ENCODE measurements at places on chromosomes 1 and 21.

- DNase-seq, result peak; percentile 36
Observed at GRCh38 chr1:159854116-159854692, 8.3 kb downstream of the VSIG8 start.

GRCh38 chr1:14738647-14739046 is 140.2 kb downstream of the KAZN start:
- DNase-seq, result no peak

DNA sequence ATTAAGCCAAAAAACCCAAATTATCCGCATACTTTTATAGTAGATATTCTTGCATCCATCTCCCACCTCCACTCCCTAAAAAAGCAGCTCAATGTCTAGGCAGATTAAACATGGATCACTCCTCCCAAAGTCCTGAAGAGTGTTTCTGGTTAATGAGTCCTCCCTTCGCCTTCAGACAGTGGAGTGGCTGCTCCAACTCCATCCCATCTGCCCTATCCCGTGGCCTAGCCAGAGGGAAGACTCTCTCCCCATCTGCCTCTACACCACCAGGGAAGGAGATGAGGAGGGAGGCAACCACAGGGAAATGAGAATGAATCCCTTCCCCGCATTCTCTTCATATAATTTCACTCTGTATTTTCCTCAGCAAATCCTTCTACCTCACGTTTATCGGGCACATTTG is 103.8 kb downstream of the SLC45A1 start:
- no peak for DNase-seq

DNA sequence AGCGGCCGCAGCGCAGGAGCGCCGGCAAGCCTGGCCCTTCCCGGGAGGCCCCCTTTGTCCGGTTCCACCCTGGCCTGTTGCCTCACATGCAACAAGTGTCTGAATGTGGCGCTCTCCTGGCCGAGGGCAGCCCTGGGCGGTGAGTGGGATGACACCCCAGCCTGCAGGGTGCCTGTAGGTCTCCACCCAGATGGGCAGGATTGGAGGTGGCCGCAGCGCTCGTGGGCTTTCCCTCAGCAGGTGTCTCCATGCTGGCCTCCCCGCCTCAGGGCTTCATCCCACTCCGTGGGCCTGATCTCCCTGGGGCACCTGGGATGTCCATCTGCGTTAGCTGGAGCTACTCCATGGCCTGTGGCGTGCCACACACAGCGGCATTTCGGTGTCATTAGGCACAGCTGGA is 1.5 kb downstream of the MIB2 start:
- no peak for DNase-seq

DNA sequence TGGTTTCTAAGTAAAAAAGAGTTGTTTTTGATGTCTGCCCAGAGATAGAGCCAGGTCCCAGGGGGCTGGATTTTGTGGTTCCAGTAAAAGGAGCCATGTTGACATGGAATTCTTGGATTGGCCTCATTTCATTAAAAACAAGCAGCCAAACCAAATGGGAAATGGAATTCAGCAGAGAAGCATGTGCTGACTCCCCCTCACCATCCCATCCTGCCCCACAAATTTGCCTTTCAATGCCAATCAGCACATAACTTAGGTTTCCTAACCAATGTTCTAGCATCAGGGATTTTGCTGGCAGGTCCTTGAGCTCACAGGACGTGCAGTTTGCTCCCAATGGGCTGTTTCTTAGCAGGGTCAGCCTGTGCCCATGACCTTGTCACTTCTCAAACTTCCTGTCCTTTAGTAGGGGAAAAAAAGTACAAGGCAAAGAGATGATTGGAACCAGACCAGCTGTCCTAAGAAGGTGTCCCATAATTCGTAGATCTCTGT is 101.5 kb upstream of the GADD45A start:
- no peak for DNase-seq

DNA sequence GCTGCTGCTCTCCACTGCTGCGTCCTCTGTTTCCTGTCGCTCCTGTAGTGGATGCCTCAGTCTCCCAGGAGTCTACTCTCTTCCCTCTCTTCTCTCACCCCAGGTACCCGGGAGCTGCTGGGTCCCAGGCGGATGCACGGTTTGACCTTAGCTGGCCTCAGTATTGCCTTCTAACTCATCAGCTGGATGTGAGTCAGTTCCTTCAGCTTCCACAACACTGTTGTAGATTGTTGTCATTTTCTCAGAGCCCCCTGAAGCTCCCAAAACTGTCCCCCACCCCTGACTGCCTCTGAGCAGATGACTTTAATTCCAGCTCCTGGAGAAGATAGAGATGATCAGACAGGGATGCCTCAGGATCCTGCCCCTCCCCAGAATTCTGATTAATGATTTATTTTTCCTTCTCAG is 7.2 kb downstream of the CNIH3 start:
- DNase-seq, result no peak

DNA sequence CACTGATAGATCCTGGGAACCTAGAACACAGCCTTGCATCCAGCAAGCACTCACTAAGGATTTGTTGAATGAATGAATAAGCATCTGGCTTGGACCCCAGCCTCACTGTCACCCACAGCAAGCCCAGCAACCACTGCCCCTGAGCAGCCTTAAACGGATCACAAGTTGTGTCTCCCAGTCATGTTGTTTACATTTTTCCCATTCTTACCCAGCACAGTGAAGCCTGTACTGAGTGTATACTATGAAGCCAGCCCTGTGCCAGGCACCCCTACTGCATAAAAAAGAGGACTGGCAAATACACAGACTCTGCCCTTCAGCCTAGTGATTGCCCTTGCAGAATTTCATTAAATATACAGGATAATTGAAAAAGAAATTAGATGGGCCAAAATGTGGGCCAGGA is 30.2 kb downstream of the RRAGC start:
- no peak for DNase-seq

- DNase-seq, result peak; percentile 63
Observed at GRCh38 chr1:220527908-220528678, at the start of gene MARK1. Gene MARK1, plus strand, starts transcription at chr1:220528136. Its CDS starts 687 bp downstream, at chr1:220528823.

DNA sequence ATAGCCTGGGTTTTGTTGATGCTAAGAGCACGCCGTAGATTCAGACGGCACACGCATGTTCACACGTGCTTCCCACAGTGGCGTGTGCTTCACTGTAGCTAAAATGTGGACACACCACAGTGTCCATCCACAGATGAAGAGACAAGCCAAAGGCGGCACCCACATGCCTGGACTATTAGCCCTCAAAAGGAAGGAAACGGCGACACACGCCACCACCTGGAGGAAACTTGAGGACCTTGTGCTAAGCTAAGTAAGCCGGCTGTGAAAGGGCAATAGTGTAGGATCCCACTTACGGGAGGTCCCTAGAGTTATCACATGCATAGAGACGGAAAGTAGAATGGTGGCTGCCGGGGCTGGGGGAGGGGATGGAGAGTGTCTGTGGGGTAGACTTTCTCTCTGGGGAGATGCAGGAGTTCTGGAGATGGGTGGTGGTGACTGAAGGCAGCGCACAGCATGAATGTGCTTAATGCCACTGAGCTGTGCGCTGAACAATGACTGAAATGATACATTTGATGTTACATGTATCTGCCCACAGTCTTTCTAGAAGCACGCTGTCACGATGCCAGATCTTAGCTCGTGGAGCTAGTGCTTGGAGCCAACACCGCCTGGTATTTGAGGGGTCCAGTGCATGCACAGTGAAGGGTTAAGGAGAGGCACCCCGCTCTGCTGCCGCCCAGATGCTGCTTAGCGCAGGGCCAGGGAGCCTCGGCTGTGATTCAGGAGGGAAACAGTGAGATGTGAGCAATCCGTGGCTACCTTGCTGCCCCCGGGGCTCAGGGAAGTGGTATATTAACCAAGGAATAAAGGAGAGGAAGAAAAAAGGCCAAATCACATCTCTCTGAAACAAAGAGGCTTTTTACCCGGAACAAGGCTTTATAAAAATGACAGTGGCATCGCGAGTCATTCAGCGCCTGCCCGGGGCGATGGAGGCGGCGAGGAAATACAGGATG is 103.7 kb downstream of the PRDM16 start:
- DNase-seq, result no peak

GRCh38 chr1:6599141-6599975 is 3.3 kb downstream of the KLHL21 start:
- no peak for DNase-seq

DNA sequence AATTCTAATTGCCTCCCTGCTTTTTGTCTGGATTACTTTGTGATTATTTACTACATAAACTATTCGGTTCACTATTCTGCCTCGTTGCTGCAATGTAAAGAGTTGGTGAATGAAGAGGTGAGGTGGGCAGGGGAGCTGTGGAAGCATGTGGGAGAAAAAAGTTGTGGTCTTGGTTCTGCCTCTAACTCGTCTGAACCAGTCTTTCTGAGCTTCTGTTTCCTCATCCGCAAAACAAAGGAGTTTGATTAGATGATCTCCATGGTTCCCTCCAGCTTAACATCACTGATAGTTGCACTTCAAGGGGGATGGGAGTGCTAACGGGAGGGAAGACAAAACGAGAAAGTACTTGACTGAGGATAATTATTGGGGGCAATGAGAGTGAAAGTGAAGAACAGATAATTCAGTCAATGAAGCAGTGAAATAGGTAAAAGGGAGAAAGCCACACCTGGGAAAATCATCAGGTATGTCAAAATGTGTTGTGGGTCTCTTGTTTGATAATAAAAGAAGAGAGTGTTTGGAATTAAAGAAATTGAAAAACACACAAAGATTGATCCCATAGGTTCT is 26.2 kb upstream of the UHMK1 start:
- DNase-seq, result no peak

DNA sequence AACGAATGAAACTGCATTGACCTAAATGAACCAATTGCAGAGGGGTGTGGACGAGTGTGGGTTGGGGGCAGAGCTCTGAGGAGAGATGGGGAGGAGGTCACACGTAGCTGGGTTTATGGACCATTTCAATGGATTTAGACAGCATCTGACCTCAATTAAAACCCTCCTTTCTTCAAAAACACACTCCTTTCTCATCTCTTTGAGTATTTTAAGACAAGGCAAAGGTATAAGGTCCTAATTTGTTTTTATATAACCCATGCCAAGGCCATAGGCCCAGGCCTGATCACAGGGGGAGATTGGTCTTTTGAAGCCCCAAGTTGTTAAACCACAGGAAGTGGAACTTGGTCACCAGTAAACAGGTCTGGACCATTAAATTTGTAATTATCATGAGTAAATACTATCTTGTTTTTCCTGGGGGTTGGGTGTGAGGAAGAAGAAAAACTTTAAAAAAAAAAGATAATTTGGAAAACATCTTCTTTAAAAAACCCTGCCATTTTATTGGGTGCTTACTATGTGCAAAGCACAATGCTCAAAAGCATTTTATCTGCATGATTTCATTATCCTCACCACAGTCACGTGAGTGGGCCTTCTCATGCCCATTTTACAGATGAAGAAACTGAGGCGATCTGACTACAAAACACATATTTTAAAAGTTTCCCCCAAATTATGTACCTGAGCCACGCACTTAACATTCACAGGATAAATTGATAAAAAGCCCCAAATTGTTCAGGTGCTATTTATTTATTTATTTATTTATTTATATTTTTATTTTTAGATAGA is 8.9 kb upstream of the INAVA start:
- DNase-seq, result no peak

- no peak for DNase-seq
Observed at GRCh38 chr1:69913977-69914376, 291.4 kb downstream of the LRRC40 start.

- DNase-seq, result no peak
Observed at GRCh38 chr1:23964235-23964668, 4.6 kb downstream of the PNRC2 start.

DNA sequence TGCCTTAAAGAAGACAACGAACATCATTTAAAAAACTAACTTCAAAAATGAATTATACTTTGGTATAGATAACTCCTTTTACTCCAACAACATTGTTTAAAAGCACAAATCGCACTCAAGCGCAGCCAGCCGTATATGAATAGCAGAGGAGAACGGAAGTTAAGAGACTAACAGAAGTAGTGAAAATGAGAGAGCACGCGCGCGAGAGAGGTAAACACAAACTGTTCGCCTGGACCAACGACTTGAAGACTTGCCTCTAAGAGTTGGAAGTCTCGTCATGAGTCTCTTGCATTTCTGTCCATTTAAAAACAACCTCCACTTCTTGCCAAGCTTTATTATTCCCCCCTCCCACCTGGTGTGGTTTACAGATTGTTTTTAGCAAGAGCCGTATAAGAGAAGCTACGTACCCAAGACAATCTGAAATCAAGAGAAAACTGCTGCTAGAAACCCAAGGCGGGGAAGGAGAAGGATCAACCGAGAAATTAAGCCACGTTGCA is 479 bp downstream of the SELENOF start:
- no peak for DNase-seq

- peak; percentile 99 for DNase-seq
Observed at GRCh38 chr1:151060007-151060656, at the start of gene MLLT11. Gene MLLT11, plus strand, starts transcription at chr1:151060397. Its CDS starts 6,828 bp downstream, at chr1:151067225.

DNA sequence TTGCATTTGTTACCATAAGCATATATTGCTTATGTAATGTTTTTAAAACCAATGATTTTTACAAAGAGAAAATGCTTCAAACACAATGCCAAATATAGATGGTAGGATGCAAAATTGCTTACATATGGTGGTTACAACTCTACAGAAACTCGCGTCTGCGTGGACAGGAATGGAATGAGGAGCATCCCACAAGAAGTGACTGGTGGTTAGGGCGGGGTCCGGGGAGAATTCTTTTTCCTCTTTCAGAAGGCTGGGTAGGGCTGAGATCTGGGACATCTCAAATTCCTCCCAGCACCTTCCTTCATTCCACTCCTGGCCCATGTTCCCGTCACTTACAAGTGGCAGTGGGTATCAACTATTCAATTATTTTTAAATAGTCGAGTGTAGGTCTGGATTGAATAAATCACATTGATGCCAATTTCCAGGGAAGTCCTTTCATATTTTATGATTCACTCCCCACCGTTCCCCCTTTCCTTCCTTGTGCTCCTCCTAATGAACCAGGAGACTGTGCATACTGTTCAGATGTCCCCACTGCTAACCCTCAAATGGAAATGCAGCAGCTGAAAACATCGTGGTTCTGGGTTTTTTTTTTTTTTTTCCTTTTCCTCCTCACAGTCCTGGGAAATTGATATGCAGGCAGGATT is 174.5 kb upstream of the POU3F1 start:
- no peak for DNase-seq

- no peak for DNase-seq
Observed at GRCh38 chr1:156853761-156854160, 5.2 kb downstream of the INSRR start.

DNA sequence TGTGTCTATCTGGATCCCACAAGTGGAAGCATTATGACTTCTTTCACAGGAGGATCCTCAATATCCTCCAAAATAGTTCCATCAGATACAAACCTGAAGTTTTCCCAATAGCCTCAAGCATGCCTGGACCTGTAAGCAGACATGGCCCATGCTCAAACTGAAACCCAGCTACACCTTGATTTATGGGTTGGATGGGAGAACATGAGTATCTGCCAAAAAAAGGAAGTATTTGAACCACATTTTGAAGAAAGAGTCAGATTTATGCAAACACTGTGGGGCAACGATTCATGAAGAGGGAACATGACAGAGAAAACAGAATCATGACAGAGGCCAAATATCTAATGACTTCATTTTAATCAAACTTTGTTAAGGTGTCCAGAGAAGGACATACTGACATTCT is 351.0 kb upstream of the NFIA start:
- DNase-seq, result no peak

GRCh38 chr1:240515505-240515904 is 96.5 kb downstream of the GREM2 start:
- DNase-seq, result no peak

- no peak for DNase-seq
Observed at GRCh38 chr1:36467700-36468455, 3.7 kb upstream of the MRPS15 start.

- DNase-seq, result no peak
Observed at GRCh38 chr1:9628541-9629444, 22.7 kb upstream of the PIK3CD start.
